Endodermal cell (in vitro differentiated cells): ENCODE measurements at places on chromosomes 7 and 10. TPM values are rescaled to one million over a fixed set of nuclear protein-coding genes. Genes with fewer than 3 reads are reported as not detected.

Gene MSMB
- total RNA-seq = 2.9 and 4.0 TPM in 2 replicates

Gene CUBN
- 0.72 and 1.3 TPM in 2 replicates for total RNA-seq

Gene CYP2E1
- 0.52 and 0.86 TPM in 2 replicates for total RNA-seq

Gene FAM25G
- not detected in 3 replicates for total RNA-seq

Gene ABCB4
- total RNA-seq = 0.42 to 0.60 TPM (median 0.50 TPM) in 3 replicates

Gene WIPF3
- 4.8 and 5.2 TPM in 2 replicates for total RNA-seq

Gene NPSR1
- total RNA-seq = not detected in 2 replicates

Gene MEOX2
- total RNA-seq = not detected in 3 replicates

Gene SDK1
- 19.5 and 23.1 TPM in 2 replicates for total RNA-seq

Gene SPAM1
- 0.18 and 0.32 TPM in 2 replicates for total RNA-seq

Gene DYNC1I1
- 7.2 to 23.1 TPM (median 7.8 TPM) in 3 replicates for total RNA-seq

Gene ARHGAP22
- 6.5 to 14.1 TPM (median 12.6 TPM) in 3 replicates for total RNA-seq

Gene AVPI1
- total RNA-seq = 3.9 and 4.2 TPM in 2 replicates

Gene CCDC71L
- total RNA-seq = 26.4 to 30.9 TPM (median 26.8 TPM) in 3 replicates

Gene C10orf62
- not detected in 3 replicates for total RNA-seq

Gene KCNMA1
- total RNA-seq = 0.55 to 0.70 TPM (median 0.63 TPM) in 3 replicates

Gene PPP1R17
- total RNA-seq = 0.36 and 0.44 TPM in 2 replicates

Gene CPXM2
- total RNA-seq = 1.2 to 1.9 TPM (median 1.7 TPM) in 3 replicates

Gene FAM20C
- total RNA-seq = 11.7 to 33.5 TPM (median 31.7 TPM) in 3 replicates

Gene IFIT2
- 0.13 TPM in 1 of 3 replicates, not detected in the others for total RNA-seq

Gene ORAI2
- total RNA-seq = 24.3 and 26.9 TPM in 2 replicates

Gene SUGCT
- total RNA-seq = 3.6 and 4.4 TPM in 2 replicates

Gene MTG1
- 44.1 to 74.2 TPM (median 71.3 TPM) in 3 replicates for total RNA-seq

Gene COL26A1
- total RNA-seq = 33.2 to 47.6 TPM (median 47.0 TPM) in 3 replicates

Gene GPR26
- total RNA-seq = not detected in 3 replicates

Gene ZNF853
- total RNA-seq = 9.0 to 17.2 TPM (median 17.0 TPM) in 3 replicates

Gene GOLGA7B
- 0.21 to 0.28 TPM (median 0.27 TPM) in 3 replicates for total RNA-seq

Gene ITPRID1
- total RNA-seq = 19.5 and 21.8 TPM in 2 replicates

Gene BTBD16
- not detected in 3 replicates for total RNA-seq

Gene DRGX
- total RNA-seq = not detected in 2 replicates
